ENCODE measurements at places on chromosomes 11 and 22.

DNA sequence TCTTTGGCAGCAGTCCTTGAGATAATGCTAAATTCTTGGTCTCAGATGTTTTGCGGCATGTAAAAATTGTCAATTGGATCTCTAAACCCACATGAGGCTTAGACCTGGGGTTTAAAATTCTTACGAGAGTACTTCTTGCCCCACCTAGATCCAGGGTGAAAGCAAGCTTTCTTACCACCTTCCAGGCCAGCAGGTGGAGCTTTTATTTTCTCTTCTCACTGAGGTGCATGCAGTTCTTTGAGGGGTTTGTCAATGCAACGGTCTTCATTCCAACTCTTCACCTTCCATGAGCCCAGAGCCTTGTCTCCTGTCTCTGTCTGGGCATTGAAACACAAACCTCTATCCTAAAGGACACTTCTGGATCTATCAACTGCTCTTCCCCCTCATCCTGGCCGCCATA is 154.1 kb downstream of the MYO18B start:
- DNase-seq, result no peak

- DNase-seq, result no peak
These were observed 471.1 kb upstream of the ANO3 start for GRCh38 chr11:25860677-25861450.

- no peak for DNase-seq
These were observed 157.1 kb downstream of the CADM1 start for GRCh38 chr11:115347106-115347505.

GRCh38 chr22:47366026-47366767 is 603.7 kb downstream of the TBC1D22A start:
- DNase-seq, result no peak

GRCh38 chr11:128343135-128343514 is 244.2 kb downstream of the ETS1 start:
- DNase-seq, result no peak

GRCh38 chr11:125070699-125071254 is 7.7 kb downstream of the SLC37A2 start:
- DNase-seq, result no peak

DNA sequence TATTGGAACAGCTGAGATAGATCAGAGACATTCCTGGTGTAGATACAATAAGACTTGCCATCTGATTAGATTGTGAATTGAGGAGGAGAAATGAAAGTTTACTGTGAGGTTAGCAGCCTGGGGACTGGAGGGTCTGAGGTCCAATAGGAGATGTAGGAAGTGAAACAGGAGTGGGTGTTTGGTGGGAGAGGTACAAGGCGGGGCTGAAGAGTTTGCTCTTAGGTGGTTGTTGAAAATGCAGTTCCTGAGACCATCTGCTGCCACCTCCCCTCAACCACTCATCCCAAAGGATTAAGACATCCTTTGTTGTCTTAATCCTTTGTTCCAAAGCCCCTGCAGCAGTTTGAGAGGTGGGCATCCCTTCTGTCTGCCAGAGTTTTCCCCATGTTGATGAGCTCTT is 14.8 kb downstream of the PIWIL4 start:
- no peak for DNase-seq

DNA sequence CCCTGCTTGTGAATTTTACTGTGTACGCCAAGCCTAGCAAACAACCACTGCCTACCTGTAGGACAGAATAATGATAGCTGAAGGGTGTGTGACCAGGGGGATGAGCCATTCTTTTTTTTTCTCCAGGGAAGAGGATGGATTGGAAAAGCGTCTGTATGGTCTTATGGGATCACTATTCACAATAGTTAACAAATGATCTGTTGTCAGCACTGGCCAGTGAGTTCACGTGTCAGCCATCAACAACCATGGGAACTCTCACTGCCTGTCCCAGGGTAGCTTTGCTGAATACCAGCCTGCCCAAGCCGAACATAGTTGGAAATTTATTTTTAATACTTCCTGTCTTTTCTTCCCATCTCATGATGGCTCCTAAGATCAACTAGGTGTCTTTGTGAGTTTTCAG is 170.2 kb downstream of the ST3GAL4 start:
- no peak for DNase-seq

GRCh38 chr11:8258784-8259183 is 4.9 kb downstream of the LMO1 start:
- no peak for DNase-seq

- DNase-seq, result no peak
These were observed 3.8 kb upstream of the CBLIF start for GRCh38 chr11:59849129-59849528.

DNA sequence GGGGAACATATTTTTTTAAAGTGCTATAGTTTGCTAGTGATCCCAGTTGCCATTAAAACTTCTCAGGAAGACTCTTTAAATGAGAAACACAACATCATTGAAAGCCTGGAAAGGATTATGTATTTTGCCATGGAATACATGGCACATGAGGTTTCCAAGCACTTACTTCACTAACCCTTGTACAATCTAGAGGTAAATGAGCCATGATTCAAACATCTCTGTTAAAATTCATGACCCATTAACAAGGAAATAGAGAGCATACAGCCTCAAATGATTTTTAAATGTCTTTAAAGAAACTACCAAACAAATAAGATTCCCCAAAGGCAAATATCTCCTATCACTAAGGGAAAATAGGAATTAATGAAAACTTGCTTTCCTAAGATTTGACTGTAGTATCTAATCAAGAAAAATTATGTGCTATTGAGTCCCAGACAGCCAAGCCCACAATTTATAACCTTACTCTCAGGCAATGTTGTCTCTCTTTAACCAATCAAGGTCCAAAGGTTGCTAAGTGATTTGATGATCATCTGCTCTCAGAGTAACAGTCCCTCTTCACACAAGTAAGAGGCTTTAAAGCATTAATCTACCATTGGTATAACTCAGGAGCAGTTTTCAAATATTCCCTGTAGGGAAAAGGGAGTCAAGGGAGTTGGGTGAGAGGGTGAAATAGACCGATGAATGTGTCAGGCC is 92.0 kb upstream of the DDI1 start:
- DNase-seq, result no peak

GRCh38 chr11:106706355-106706754 is 311.9 kb downstream of the GUCY1A2 start:
- DNase-seq, result peak; percentile 67

GRCh38 chr11:125156346-125157117 is 8.0 kb upstream of the PKNOX2 start:
- no peak for DNase-seq

DNA sequence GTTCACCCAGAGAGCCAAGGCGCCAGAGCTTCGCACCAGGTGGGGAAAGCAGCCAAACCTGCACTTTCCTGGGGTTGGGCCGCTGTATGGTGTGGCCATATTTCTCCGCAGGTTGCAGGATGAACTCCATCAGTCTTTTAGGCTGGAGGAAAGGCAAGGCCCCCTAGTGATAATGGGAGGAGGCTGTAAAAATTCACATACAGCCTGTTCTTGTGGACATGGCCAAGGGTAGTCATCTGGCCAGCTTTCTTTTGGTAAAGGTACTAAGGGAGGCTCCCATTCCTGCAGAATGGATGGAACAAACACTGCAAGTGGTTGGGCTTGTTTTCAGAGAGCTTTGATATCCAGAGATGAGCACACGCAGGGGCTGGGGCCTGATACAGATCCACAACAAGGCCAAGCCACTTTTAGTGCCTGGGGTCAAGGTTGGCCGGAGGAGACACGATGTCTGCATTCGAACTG is 29.6 kb downstream of the C22orf31 start:
- DNase-seq, result no peak

DNA sequence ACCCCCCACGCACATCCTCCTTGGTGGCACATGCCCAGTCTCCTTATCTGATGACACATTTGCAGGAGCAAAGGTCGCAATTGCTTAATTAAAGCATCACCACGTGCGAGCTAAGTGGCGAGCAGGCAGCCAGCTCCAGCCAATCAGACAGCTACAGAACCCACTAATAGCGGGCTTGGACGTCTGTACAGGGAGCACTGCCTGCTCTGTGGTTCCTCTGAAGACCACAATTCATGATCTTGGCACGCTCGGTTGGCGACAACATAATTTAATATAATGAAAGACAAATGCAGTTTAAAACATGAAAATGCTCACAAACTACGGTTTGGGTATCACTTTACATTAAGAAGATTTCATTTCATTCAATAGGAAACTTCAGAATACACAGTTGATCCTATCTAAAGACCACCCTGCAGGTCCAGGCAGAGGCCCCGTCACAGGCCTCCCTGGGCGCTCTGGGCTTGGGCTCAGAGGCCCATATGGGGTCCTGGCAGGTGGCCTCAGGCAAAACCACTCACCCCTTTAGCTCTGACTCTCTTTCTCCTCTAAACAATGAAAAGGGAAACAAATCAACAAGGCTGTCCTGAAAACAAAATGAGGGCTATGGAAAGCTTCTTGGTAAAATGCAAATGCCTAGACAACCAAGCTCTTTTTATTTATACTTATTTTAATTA is 10.4 kb downstream of the PACSIN2 start:
- peak; percentile 36 for DNase-seq

- DNase-seq, result no peak
These were observed 26.7 kb upstream of the RASL10A start for GRCh38 chr22:29342177-29342576.

DNA sequence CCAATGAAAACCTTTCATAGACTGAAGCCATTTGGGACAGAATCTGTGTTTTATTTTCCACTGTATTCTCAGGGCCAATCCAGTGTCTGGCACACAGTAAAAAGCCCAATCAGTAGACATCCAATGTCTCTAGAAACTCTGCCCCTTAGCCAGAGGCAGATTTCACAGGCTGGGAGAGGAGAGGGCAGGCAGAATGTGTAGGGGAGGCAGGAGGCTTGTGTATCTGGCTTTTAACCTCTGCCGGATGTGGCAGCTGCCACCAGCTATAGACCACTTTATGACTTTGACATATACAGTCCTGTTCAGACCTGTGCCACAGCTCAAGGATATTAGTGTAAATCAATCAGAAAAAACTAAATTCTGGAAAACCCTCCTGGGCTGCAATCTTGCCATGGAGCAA is 4.4 kb downstream of the EXPH5 start:
- no peak for DNase-seq

- DNase-seq, result no peak
These were observed 41.9 kb downstream of the ATG16L2 start for GRCh38 chr11:72856065-72856464.

DNA sequence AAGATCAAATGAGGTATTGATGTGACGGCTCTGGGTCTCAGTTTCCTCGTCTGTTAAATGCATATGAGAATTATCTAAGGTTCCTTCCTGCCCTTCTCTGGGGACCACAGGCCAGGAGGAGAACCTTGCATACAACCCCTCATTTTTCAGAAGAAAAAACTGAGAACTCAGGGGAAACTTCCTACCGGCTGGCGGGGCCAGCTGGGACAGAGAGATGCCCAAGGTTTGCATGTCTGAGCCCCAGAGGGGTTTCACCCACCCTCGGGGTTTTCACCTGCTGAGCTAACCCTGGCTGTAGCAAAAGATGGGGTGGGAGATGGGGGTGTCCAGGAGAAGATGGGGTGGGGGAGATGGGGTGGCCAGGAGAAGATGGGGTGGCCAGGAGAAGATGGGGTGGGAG is 4.3 kb downstream of the TNFRSF13C start:
- DNase-seq, result no peak

DNA sequence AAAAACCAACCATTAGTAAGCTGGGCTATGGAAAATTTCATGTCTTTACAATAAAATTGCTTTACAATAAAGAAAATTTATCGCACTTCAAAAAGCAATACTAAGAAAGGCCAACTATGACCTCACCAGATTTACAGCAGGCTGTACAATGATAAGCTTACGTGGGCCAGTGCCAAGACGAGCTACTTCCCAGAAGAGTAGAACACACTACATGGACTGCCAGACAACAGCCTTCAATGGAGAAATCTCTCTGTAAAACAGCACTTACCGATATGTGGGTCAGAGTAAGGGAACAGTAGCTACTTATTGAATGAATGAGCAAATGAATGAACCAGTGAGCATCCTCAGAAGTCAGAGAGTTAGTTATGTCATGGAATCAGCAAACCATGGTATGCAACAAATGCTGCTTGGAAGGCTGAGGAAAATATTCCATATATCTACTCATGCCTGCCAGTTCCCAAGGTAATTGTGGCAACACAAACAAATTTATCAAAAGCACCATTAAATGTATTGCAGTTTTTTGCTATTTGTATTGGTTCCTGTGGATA is 74.4 kb downstream of the SLC36A4 start:
- DNase-seq, result no peak

GRCh38 chr22:26097840-26098239 is 71.4 kb upstream of the SEZ6L start:
- DNase-seq, result no peak

GRCh38 chr22:27435844-27436576 is 365.5 kb downstream of the MN1 start:
- no peak for DNase-seq

- DNase-seq, result no peak
These were observed 471 bp downstream of the ARVCF start for GRCh38 chr22:20015971-20016733.

GRCh38 chr11:74179234-74180052 is 8.4 kb downstream of the PPME1 start:
- DNase-seq, result no peak

DNA sequence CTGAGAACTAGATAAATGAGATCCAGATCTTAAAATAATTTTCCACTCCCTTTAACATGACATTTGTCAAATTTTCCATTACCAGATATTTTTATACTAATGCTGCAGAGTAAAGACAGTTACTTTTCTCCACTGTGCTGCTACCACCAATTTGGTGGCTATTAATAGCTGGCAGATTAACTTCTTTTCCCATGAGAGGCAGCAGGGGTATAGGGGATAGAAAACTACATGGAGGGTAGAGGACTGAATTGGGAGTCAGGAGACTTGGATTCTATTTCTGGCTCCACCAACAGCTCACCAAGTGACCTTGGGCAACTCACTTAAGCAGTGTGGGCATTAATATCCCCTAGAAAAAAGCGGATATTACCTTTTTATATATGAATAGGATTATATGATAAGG is 69.2 kb downstream of the KIF18A start:
- no peak for DNase-seq

DNA sequence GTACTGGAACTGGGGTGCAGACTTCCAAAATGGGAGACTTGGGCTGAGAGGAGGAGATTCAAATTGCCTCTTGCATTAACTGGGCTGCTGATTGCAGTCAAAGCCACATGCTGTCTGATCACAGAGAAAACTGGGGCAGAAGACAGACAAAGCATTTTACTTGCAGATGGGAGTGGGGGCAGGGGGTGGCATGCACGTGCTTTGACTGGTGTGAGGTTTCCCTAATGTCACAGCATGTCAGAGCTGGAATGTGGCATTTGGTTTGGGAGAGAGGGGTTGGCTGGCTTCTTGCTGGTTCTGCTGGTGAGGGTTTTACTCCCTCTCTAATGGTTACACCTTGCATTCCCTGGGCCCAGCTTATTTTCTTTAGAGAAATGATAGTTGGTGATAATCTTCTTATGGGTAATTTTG is 2.9 kb downstream of the TUB start:
- no peak for DNase-seq

- no peak for DNase-seq
These were observed at the start of gene MALAT1 for GRCh38 chr11:65498977-65499712. MALAT1 (plus strand) TSS chr11:65499045.

All from AG04449 (cell line).